Epithelial cell of proximal tubule (primary cell): ENCODE measurements at places on chromosomes 11 and 22.

DNA sequence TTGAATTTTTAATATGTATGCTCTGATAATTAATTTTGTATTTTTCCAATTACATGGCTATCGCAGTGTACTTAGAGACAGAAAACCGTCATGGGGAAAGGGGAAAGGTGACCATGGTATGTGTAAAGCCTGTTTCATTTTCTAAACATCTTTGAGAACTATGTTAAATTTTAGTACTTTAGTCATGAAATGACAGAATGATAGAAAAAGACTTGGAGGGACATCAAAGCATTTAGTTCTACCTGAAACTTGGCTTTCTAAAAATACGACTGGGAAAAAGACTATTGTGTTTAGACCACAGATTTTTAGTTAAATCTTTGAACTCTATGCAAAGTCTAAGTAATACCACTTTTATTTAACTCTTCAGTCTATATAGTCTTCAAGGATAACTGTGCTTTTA, 54.1 kb downstream of the MAML2 start:
- no peak for DNase-seq

DNA sequence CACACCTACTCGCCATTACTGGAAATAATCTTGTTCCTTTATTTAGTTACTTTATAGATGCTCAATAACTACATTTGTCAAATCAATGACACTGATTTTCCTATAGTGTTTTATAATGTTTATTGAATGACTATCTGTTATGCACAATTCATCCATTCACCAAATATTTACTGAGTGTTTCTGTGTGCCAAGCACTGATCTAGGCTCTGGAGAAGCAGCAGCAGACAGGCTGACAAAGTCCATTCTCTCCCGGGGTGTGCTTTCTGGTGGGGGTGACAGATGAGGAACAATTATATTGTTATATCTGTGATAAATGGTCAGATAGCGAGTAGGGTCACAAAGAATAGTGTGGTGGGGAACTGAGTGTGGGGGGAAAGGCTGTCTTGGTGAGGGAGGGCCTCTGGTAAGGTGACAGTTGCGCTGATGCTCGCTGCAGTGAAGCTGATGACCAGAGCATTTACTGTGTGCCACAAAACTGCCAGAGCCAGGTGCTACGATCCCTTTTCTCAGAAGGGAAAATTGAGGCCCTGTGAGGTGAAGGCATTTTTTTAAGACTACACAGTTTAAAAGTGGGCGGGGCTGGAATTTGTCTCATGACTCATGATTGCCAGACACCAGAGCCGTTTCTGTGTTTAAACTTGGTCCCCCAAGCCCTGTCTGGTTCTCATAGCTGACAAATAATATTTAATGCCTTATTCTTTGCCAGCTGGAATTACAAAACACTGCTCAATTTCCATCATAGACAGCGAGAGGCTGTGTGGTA, 10.2 kb downstream of the PACS1 start:
- no peak for DNase-seq

GRCh38 chr22:20240900-20241299, 27.2 kb downstream of the RTN4R start:
- DNase-seq, result no peak

DNA sequence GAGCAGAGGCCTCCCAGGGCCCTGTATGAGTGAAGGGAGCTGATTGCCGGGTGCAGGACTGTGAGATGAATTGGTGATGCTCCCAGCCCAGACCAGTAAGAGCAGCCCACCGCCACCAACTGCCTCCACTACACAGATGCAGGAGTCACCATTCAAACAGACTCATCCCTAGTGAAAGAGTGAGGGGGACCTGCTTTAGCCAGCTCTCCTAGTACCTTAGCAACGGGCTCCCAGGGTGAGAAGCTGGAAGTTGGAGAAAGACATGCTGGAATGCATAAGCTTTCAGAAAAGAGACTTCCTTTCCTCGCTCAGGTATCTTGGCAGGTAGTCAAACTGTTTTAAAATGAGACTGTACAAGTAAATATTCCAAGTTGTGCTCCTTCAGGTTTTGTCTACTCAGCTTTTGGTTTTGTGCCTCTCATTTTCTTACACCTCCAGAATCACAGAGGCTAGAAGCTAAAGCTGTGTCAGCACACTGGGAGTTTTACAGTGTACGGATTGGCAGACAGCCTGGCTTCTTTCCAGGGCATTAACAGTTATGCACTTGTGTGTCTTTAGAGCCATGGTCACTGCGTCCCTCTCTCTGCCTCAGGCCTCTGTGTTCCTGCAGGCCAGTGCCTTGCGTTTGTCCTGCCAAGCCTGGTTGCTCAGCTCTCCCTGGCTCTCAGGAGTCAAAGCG, 146.2 kb downstream of the ATXN10 start:
- no peak for DNase-seq

DNA sequence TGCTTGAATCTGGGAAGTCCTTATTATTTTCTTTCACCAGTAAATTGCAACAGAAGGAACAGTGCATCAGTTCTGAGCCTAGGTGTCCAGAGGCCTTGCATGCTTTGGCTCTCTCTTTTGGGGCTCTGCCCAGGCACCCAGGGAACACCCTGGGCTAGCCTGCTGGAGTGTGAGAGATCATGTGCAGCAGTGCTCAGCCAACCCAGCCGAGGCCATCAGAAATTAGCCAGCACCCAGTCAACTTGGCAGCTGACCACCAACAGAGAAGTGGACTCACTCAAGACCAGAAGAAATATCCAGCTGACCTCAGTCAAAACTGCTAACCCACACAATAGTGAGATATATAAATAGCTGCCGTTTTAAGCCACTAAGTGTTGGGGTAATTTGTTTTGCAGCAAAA, 11.2 kb upstream of the P4HA3 start:
- no peak for DNase-seq

DNA sequence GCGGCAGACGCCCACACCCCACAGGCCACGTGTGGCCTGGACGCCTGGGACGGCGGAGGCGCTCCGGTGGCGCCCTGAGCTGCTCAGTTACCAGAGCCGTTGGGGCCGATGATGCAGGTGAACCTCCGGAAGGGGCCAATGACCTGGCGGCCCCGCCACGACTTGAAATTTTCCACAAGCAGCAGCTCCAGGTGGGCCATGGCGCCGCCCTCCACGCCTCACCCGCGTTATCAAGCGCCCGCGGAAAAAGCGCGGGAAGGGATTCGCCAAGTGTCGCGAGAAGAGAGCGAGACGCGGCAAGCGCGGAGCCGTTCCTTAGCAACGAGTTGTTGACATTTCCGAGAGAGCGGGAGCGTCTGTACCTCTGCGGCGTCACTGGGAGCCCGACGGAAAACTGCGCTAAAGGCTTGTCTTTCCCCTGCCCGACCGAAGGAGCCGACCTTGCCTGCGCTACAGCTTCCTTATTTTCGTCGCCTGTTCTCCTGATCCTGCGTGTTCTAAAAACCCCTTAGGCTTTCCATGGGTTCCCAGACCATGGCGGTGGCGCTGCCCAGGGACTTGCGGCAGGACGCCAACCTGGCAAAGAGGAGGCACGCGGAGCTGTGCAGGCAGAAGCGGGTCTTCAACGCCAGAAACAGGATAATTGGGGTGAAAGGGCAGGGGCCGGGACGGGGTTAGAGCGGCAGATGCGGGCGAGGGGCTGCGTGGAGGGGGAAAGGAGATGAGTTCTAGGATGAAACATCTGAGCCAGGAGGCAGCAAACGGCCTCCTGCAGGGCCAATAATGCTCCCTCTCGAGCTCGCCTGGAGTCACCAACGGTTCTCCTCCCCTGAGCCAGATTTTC, at the start of the genes RIBC2 and SMC1B:
Gene RIBC2 (plus strand): TSS at position 326 of the 844 bp plus-strand sequence. CDS start 194 bp downstream, at position 520.
Gene SMC1B (minus strand): TSS at position 232 of the 844 bp plus-strand sequence. CDS start 32 bp downstream, at position 200.
- DNase-seq, result peak; percentile 1

- no peak for DNase-seq
Observed at GRCh38 chr22:18078329-18079041, 695 bp downstream of the PEX26 start.

- no peak for DNase-seq
Observed at GRCh38 chr11:96028746-96029145, 104.8 kb upstream of the MTMR2 start.

GRCh38 chr22:30313527-30314363, 13.0 kb downstream of the TBC1D10A start:
- DNase-seq, result no peak
